Activated gamma-delta T cell (primary cell): ENCODE measurements at places on chromosomes 2 and 18.

- no peak for DNase-seq
Measured at GRCh38 chr2:6236317-6236716, 544.1 kb downstream of the SOX11 start.

DNA sequence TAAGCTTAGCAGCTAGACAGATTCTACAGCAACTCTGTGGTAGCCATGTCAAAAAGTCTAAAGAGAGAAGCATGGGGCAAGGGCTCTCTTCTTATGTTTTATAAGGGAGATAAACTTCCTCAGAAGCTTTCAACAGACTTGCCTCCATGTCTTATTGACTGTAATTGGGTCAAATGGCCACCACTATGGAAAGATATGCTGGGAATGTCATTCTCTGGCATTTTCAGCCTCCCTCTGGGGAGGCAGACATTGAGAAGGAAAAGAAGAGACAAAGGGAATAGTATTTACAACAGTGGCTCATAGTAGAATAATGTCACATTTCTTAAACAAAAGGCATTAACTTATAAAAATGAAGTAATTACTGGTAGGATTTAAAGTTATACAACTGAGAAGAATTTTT lies 1964.5 kb upstream of the PIK3C3 start:
- no peak for DNase-seq

GRCh38 chr2:136206613-136207012 lies 88.7 kb upstream of the CXCR4 start:
- DNase-seq = no peak

- DNase-seq = no peak
Measured at GRCh38 chr2:102698369-102699111, 63.3 kb upstream of the TMEM182 start.

DNA sequence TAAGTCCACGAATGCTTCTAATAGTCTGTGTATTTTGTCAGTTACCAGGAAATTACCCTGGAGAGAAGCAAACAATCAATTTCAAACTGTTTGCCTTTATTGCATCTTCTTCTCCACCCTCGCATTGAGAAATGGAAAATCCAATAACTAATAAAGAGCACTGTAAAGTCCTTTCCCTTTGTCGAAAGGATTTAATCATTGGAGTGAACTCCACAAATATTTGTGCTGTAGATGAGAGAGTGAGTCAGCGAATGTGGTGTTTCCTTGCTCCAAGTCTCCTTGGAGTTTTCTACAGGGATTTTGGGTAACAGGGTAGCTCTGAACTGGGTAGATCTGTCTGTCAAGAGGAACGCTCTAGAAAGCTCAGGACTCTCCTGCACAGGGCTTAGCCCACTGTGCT lies 240.2 kb downstream of the KCNS3 start:
- DNase-seq = no peak

DNA sequence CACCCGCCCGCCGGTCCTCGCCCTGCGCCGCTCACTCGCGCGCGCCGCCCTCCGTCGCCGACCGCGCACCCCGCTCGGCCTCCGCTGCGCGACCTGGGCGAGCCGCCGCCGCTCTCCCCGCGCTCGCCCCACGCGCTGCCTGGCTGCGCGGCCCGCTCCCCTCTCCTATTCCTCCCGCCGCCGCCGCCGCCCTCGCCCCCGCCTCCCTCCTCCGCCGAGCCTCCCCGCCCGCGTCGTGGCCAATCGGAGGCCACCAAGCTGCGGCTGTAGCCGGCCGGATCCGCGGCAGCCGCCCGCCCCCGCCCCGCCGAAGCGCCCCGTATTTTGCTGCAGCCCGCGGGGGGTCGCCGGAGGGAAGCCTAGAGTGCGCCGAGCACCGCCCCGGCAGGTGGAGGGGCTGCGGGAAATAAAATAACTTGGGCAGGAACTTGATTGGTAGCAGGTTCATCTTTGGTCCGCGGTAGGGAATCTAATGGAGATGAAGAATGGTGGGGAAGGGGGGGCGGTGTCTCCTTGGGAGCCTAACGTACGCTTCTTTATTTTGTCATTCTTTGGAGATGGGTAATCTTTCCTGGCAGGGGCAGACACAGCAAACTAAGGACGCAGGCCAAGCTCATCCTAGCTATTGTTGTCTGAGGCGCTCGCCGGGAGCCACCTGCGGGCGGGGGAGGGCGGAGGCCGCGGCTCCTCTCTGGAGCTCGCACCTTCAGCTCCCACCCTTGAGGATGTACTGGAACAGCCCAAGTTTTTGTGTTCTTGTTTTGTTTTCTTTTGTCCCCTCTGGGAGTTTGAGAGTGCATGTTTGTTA lies 1.1 kb upstream of the CDH2 start:
- DNase-seq = peak; percentile 15

DNA sequence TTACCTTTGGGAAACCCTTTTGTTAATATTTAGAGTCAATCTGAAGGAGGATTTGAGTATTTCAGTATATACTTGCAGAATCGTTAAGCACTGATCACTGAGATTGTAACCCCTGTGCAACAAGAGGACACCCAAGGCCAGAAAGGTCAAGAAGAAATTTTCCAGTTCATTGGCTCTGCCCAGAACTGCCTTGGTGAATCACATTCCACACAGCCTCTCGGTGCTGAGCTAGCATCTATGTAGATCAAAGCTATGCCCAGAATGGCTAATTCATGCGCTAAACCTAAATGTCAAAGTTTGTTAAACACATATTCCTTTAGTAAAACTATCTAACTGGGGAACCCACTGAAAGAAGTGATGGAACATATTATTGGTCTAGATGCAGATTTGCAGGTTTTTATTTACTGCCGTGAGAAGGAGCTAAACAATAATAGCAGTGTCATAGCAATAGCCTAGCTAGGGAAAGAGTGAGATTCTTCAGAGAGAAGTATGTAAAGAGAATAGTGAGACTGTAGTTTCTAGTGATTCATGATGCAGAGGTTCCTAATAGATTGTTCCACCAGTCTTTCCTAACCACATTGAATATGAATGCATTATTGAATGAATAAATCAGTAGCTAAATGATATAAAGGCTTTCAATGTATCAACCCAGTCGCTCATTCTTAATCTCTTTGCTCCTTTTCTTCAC lies 423.2 kb upstream of the CRIM1 start:
- DNase-seq = no peak

DNA sequence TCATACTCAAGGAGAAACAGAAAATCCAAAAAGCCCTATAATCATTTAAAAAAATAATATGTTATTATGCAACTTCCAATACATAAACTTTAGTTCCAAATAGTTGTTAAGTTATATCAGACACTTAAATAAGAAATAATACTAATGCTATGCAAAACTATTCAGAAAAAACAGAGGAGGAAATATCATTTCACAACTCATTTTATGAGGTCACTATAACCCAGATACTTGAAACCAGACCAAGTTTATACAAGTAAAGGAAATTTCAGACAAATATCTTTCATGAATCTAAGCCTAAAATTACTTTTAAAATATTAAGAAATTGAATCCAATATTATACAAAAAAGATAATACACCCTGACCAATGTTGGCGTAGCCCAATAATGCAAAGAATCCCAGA lies 260.8 kb downstream of the CD226 start:
- no peak for DNase-seq

- DNase-seq = no peak
Measured at GRCh38 chr18:47317824-47318508, 66.5 kb upstream of the SKOR2 start.

- no peak for DNase-seq
Measured at GRCh38 chr2:134823431-134823830, 15.0 kb upstream of the ACMSD start.

DNA sequence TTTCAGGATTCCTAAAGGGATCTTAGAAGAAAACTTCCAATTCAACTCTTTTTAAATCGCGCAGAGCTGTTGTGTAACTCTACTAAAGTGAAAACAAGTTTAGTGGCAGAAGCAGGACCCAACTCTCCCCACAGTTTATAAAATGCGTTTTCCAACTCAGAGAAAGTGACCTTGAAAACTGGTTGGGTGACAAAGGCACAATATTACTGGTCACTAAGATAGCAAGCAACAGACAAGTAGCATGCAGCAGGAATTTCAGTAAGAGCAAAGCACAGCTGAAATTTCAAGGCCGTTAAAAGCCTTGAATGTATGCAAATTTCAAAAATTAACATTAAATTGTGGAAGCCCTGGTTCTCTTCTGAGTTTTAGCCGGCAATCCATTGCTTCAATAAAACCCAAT lies 66.9 kb downstream of the STK39 start:
- no peak for DNase-seq

GRCh38 chr2:107064750-107065149 lies 178.8 kb upstream of the ST6GAL2 start:
- no peak for DNase-seq

DNA sequence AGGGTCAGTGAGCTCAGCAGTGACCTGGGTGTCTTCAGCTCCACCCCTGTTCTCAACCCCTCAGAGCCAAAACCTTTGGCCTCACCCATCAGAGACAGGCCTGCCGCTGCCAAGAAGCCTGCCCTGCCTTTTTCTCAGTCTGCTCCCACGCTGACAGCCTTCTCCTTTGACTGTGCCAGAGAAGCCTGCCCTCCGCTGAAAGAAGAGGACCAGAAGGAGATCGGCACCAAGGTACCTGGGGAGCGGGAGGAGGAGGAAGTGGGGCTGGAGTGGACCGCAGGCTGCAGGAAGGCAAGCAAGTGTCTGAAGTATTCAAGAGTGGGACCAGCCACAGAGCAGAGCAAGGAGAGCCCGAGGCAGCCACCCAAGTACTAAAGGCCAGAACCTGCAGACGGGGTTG lies 33.2 kb downstream of the TOGARAM2 start:
- DNase-seq = no peak

DNA sequence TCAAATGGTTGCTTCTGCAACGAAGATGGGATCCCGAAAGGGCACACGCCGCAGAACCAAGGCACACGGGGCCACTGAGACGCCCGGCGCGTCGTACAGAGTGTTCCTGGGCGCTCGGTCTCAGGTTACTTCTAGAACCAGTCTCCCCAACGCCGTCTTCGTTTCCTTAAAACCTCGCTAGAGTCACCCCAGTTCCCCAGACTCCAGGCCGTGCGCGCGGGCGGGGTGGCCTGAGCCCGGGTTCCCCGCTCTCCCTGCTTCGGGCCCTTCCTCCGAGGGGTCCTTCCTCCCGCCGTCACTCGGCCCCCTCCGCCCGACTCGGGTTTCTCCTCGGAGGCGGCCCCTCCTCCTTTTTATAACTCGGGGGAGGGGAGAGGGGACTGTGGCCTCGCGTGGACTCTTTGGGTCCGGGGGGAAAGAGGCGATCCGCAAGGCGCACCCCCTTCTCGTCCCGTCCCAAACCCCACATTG lies 774 bp upstream of the FZD7 start:
- peak; percentile 17 for DNase-seq

DNA sequence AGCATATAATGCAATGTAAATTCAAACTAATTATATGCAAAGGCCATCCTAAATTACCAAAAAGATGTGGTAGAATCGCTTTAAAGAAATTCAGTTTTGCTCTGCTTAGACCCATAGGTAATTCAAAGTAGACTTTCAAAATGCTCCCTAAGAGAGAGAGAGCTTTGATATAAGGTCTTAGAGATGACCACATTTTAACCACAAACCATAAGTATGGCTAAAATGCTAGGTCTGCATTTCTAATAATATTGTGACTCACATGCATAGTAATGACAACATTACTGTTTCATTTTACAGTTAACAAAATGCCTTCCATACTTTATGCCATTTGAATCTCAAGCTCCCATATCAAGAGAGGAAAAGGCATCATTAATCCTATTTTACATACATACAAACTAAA lies 144.5 kb downstream of the RAD51AP2 start:
- no peak for DNase-seq

GRCh38 chr2:220892018-220892634 lies 680.0 kb downstream of the EPHA4 start:
- no peak for DNase-seq

GRCh38 chr2:167761465-167762136 lies 485.8 kb downstream of the STK39 start:
- DNase-seq = no peak

GRCh38 chr2:202178346-202178958 lies 59.9 kb downstream of the SUMO1 start:
- no peak for DNase-seq

GRCh38 chr2:207156451-207157161 lies 9.1 kb downstream of the KLF7 start:
- no peak for DNase-seq
